NCI-H2227 treated with DMSO at 0.1 percent for 48 hours (cell line): ENCODE measurements at places on chromosomes 1 and 21.

DNA sequence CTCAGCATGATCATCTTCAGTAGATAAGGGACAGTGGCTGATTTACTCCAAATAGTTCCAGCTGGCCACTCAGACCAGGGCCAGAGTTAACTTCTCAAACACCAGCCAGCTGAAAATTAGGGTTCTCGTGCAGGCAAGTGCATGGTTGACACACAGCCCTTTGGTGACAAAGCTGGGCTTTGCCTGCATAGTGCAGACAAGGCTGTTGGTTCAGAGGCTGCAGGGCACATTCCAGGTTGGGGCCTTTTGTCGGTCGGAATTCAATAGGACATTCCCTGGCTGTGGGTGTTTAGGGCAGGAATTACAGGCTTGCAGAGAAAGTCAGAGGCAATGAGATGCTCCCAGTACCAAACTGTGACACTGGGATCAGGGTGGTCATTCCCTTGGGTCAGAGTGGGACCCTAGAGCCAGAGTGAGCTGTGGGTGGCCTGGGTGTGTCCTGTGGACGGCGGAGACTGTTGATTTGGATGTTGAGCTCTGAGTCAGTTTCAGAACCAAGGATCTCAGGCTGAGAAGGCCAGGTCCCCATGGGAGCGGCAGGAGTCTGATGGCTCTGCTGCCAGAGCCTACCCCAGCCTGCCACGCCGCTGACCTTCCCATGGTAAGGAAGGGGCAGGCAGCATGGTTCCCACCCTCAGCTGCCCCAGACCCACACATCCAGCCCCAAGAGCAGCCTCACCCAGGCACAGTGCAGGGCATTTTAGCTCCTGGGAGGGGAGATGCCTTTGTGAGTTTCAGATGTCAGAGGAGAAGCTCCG lies 56.2 kb downstream of the STUM start:
- no peak for DNase-seq

DNA sequence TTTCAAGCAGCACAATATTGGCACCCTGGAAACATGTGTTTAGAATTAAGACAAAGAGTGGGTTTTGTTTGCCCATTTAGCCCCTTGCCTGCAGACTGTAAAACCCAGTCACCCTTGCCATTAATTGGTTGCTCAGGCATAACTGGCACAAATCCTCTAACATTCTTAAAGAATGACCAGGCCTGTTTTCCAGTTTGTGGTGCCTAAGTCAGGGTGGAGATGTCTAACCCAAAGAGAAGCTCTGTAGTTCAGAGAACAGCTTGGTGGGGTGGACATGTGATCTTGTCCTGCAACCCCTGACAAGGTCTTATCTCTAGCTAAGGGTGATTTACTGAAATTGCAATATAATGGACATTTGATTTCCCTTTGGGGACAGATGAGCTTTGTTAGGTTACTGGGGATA lies 8.8 kb upstream of the ANGPTL7 start:
- no peak for DNase-seq

DNA sequence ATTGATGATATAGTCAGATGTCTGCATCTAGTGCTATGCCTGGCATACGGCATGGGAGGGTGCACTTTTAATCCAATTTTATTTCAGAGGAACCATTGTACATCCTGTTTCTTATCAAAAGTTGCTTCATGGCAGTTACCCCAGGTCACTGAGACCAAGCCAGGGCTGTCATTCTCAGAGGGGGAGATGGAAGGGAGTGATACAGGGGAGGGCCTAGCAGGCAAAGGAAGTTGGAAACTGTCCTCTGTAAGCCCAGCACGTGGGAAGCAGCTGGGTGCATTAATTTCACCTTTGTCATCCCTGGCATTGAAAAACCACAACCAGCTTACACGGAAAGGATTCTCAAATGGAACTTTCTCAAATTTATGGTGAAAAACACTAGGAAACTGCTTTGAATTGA lies 458.7 kb upstream of the ADAMTS5 start:
- DNase-seq: no peak

GRCh38 chr1:178010674-178011464 lies 41.0 kb upstream of the SEC16B start:
- no peak for DNase-seq

- DNase-seq: no peak
Measured at GRCh38 chr1:14724246-14724645, 125.8 kb downstream of the KAZN start.

DNA sequence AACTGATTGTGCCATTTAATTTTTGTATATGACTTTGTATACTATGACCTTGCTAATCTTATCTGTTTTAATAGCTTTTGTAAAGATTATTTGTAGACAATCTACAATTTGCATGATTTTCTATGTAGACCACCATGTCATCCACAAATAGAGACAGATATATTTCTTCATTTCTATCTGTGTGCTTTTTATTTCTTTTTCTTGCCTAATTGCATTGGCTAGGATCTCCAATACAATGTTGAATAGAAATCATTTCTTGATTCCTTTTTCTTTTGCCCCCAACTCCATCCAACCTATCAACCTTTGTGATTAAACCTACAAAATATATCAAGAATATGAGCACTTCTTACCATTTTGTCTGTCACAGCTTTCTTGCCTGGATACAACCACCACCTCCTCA lies 232.6 kb upstream of the POU3F1 start:
- DNase-seq: no peak

DNA sequence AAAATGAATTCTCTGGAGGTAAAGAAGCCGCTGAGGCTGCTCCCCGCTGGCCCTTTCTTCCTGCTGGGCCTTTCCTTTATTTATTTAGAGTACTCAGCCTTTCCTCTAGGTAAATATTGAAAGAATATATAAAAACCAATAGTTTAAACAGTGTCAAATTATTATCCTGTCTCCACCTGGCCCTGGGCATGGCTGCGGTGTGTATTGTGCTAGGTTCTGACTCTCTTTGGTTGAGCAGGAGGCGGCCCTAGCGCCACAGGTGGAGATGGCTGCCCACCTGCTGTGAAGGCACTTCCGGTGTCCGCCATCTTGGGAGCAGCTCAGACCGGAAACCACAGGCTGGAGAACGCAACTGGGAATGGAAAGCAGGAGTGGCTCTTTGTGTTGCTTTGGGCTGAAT lies 29.0 kb upstream of the CLDN14 start:
- DNase-seq: no peak

GRCh38 chr21:40143822-40144525 lies 276.7 kb downstream of the PCP4 start:
- peak; percentile 47 for DNase-seq

DNA sequence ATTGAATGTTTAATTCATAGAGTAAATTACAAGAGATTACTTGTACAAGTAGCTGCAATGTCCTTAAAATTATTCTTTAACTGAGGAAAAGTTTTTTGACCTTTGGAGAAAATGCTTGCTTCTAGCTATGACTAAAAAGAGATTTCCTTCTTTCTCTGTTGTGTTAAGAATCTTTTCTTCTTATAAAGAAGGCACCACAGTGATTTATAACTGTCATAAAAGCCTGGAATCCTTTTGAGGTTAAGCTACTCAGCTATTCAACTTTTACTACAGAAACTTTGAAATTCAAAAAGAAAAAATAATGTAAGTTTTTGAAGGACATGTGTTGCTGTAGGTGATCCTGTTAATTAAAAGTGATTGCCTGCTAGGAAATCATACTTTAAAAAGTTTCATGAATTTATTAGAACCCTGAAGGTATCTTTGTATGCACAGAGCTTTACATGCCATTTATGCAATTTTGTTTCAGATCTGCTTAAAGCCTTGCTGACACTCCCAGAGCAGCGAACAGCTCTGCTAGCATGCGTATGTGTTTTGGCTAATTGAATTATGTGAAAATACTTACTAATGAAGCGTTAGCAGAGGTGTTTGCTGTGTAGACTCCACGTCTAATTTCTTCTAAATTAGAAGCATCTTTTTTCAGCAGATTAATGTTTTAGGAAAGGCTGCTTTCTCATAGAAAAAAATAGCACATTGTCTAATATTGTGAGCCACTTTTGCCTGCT lies 94.7 kb upstream of the SMYD2 start:
- no peak for DNase-seq

- DNase-seq: no peak
Measured at GRCh38 chr1:3919706-3920105, 19.6 kb upstream of the C1orf174 start.

- no peak for DNase-seq
Measured at GRCh38 chr1:245067257-245067656, 87.5 kb upstream of the KIF26B start.

DNA sequence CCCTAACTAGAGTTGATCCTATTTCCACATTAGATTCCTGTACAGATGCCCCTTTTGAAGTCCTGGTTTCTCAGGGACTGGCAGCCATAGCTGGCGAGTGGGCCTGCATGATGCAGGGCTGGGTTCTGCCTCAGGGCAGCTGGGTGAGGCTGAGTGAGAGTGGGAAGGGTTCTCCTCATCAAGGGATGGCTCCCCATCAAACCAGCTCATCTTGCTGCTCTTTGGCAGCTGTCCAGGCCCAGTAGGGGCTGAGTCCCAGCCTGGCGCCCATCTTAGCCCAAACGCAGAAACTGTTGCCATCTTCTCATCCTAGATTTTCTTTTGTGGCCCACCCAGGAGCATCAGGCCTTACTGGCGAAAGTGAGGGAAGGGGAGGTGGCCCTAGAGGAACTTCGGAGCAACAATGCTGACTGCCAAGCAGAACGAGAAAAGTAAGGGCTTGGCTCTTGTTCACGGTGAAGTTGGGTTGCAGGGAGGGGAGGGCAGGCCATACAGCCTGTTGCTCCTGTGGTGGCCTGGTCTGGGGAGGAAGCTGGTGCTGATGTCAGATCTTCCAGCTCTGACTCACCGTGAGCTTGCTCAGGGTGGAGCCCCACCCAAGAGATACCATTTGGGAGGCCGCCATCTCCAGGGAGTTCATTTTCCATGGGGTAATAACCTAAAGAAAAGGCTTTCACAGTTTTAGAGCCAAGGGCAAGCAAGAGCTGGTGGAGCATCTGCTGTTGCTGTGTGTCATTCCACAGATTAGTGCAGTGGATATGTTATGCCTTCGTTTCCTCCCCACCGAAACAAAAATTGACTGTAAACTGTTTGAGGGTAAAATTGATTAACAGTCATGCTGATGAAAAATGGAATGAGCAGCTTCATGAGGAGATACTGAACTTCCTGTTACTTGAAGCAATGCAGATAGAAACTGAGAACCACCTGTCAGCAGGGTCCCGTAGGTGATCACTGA lies 34.7 kb downstream of the TUFT1 start:
- DNase-seq: no peak

DNA sequence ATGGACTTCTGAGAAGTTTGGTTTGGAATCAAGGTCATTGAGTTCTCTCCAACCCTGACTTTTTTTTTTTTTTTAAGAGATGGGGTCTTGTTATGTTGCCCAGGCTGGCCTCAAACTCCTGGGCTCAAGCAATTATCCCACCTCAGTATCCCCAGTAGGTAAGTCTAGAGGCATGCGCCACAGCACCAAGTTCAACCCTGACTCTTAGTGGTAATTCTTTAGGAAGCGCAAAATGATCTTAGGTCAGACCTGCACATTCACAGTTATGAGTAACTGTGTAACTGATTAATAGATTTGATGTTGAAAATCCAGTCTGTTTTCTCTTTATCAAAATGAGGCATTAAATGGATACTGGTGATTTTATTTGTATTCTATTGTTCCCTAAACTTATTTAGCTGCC lies 95.9 kb downstream of the GREM2 start:
- no peak for DNase-seq

DNA sequence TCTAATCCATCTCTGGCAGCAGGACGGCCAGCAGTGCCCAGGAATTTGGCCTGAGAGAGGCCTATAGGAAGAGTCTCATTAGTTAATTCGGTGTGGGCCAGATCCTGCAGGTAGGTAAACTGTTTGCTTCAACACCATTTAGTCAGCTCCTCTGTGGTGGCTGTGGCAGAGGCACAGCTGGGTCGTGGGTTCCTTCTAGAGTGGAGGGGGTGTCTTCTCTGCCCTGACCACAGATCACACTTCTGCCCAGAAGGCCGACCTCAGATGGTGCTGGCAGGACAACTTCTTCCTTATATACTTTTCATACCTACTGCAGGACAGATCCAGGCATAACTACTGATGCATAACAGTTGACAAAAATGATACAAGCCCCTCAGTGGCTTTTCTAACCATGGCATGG lies 281.4 kb downstream of the RPS6KC1 start:
- no peak for DNase-seq

- no peak for DNase-seq
Measured at GRCh38 chr1:70005386-70006034, 199.9 kb downstream of the LRRC40 start.

DNA sequence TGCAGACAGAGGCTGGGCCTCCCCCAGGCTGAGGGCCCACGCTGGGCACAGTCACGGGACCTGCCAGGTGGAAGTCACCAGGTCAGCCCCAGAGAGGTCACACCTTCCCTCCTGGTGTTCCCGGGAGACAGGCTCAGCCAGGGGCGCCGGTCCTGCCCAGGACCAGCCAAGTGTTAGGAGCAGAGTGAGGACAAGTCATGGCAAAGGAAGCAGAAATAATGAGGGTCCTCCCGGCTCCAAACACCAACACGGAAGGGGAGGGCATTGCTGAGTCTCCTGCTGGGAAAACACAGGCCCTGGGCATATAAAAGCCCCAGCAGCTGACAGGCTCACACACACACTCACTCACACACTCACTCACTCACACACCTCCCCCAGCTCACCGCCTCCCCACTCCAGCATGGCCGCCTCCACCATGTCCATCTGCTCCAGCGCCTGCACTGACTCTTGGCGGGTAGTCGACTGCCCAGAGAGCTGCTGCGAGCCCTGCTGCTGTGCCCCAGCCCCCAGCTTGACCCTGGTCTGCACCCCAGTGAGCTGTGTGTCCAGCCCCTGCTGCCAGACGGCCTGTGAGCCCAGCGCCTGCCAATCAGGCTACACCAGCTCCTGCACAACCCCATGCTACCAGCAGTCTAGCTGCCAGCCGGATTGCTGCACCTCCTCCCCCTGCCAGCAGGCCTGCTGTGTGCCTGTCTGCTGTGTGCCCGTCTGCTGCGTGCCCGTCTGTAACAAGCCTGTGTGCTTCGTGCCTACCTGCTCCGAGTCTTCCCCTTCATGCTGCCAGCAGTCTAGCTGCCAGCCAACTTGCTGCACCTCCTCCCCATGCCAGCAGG lies at the start of gene KRTAP10-10:
TSS of gene KRTAP10-10 (plus strand) at position 339 of the 833 bp plus-strand sequence. CDS start at position 401, 62 bp downstream.
- peak; percentile 80 for DNase-seq

DNA sequence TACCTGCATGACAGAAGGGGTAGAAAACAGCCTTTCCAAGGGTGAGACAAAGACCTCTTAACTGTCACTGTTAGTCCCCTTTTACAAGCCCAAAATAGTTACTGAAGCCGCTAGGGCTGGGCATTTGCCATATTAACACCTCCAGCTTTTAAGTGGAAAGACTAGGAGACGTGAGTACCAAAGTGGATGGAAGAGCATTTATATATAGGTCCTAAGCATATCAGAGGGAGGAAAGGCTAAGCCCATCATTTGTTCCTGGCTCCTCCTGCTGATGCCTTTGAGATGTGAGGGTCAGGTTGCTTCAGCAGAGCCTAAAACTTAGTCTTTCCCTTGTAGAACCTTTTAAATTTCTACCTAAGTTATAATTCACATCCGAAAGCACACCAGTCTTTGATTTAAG lies 25.7 kb upstream of the APOBEC4 start:
- DNase-seq: no peak

- no peak for DNase-seq
Measured at GRCh38 chr1:215667761-215668160, 100.7 kb downstream of the KCTD3 start.

GRCh38 chr21:15192243-15192642 lies 127.4 kb upstream of the NRIP1 start:
- DNase-seq: no peak
